ENCODE measurements at places on chromosomes 4 and X.

- peak; percentile 77 for DNase-seq
Measured at GRCh38 chr4:13322681-13323101, 161.4 kb downstream of the RAB28 start.

DNA sequence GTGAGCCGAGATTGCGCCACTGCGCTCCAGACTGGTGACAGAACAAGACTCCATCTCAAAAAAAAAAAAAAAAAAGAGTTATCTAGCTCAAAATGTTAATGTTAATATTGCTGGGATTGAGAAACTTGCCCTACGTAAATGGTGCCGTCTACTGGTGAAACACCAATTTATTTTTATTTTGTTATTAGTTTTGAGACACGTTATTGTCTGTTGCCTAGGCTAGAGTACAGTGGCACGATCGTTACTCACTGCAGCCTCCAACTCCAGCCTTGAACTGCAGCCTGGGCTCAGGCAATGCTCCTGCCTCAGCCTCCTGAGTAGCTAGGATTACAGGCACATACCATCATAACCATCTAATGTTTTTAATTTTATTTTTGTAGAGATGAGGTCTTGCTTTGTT is 262.8 kb downstream of the BMPR1B start:
- no peak for DNase-seq

- no peak for DNase-seq
Measured at GRCh38 chrX:41761702-41762101, 37.7 kb downstream of the GPR82 start.

GRCh38 chrX:154430916-154431315 is 2.4 kb downstream of the ATP6AP1 start:
- no peak for DNase-seq

Data from IMR-90 (cell line).